ENCODE measurements at places on chromosomes 2 and 18.
A peak's percentile ranks its signal among the peaks of the same experiment; 100 is the strongest.

- no peak for DNase-seq
Measured at GRCh38 chr2:39697454-39697853, 31.7 kb downstream of the TMEM178A start.

GRCh38 chr2:241546771-241547498, 11.6 kb upstream of the BOK start:
- DNase-seq: no peak

DNA sequence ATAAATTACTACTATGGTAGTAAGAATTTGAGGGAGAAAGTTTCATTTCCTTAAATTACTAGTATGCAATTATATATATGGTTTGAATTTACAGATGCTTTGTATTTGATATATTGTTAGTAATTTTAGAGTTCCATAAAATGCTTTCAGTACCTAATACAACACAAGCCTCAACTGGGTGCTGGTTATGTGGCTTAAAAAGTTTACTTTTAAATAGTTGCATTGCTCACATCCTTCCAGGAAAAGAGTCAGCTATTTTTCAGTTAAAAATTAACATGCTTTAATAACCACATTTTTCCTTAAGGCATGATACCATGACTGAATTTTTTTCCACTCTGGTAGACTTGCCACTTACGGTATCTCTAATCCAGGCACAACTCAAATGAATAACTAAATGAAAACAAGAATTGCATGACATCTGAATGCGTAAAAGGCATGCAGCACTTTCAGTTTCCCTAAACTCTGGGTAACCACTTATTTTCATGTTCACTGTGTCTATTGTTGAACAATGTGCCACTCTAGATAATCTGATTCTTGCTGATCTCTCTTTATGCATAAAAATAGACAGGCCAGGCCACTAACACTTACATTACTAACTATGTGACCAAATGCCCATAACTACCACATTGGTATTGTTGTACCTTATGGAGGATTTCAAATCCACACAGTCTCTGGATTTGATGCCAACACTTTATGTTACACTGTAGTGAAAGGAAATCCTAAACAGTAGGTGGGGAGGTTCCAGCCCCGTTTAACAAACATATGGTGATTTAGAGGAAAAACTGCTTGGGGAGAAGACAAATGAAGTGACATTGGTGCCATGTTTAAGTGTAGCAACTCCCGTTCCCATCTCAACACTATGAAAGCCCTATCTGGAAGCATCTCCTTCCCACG, 35.5 kb upstream of the SLC35F5 start:
- no peak for DNase-seq

DNA sequence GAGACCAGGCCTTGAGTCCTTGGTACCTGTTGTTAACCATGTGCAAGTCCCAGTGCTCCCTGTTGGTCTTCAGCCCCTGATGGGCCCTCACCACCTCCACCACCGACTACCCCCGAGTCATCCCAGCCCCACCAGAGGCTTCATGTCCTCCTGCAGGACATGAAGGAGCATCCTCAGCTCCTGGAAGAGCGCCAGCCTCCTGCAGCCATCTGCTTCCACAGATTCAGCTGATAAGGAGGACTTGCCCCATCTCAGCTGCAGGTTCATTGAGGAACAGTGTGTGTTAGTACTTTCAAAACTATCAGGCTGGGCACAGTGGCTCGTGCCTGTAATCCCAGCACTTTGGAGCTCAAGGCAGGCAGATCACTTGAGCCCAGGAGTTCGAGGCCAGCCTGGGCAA, 151.9 kb downstream of the ATP9B start:
- DNase-seq: no peak

DNA sequence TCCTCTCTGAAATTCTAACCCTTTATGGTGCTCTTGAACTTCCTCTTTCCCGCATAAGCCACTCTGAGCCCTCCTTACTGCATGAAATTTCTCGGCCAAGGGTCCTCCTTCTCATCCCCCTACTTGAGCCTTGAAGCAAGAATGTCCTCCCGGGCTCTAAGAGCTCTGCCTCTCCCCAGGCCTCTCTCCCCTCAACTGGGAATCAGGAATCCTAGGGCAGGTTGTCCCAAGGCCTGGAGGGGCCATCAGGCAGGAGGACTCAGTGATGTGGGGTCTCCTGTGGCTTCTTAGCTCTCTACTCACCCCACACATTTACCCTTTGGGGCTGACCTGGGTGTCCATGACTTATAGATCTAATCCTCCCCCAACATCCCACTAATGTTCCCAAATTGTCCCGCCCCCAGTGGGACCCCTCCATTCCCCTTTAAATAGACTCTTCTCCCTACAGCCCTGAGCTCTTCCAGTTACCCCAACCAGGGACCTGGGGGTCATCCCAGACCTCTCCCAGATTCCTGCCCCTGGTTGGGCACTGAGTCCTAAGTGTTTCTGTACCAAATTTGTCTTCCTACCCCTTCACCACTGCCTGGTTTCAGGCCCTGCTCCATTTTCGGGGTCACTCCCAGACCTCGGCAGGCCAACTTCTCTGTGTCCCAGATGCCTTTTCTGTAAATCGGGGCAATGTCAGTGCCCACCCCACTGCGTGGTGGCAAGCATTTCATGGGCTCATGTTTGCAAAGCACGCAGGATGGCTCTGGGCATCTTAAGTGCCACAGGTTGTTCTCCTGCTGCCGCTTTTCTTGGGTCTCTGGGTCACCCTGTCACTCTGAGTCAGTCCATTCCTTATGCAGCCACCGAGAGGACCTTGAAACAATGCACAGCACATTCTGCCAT, 171.2 kb downstream of the ASB1 start:
- no peak for DNase-seq

DNA sequence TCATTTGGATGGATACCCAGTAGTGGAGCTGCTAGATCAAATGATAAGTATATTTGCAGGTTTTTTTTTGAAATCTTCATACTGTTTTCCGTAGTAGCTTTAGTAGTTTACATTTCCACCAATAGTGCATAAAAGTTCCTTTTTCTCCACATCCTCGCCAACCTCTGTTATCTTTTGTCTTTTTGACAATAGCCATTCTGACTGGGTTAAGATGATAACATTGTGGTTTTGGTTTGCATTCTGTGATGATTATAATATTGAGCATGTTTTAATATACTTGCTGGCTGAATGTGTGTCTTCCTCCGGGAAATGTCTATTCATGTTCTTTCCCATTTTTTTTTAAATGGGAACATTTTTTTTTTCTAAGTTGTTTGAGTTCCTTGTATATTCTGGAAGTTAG, 260.0 kb downstream of the GULP1 start:
- no peak for DNase-seq

GRCh38 chr18:22183698-22184170, 14.3 kb downstream of the GATA6 start:
- DNase-seq: no peak

- DNase-seq: no peak
Measured at GRCh38 chr2:121137571-121137970, 147.4 kb downstream of the TFCP2L1 start.

DNA sequence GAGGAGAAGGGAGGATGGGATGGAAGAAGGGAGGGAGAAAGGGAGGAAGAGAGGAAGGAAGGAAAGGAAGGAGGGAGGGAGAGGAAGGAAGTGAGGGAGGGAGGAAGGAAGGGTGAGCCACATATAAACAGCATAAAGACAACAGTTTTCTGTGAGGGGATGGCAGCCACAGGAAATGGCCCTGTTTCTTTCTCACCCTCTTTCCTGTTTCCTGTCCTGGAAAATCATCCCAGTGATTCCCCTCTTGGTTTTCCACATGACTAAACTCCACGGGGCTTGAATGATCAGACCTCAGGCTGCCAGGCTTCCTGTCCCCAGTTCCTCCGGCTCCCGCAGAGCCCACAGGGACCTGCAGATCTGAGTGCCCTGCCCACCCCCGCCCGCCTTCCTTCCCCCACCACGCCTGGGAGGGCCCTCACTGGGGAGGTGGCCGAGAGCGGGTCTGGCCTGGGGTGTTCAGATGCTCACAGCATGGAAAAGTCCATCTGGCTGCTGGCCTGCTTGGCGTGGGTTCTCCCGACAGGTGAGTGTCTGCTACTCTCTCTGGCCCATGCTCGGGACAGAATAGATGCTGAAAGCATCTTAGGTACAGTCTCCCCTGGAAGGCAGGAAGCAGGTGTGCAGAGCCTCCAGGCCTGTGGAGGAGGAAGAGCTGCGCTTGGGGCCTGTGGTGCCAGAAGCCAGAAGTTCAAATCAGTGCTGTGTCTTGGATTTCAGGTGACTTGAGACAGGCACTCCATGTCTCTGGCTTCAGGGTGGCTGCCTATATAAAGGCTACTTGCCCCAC, at the start of gene SIGLEC15:
Gene SIGLEC15, plus strand, starts transcription at position 418 of the 787 bp plus-strand sequence. Its CDS starts 54 bp downstream, at position 472.
- no peak for DNase-seq

- no peak for DNase-seq
Measured at GRCh38 chr2:161111531-161111930, 48.7 kb upstream of the TANK start.

- DNase-seq: no peak
Measured at GRCh38 chr2:237624565-237624964, 2.8 kb upstream of the LRRFIP1 start.

- DNase-seq: no peak
Measured at GRCh38 chr2:5587766-5588165, 104.4 kb upstream of the SOX11 start.

GRCh38 chr2:179495315-179495714, 230.7 kb upstream of the SESTD1 start:
- DNase-seq: no peak

DNA sequence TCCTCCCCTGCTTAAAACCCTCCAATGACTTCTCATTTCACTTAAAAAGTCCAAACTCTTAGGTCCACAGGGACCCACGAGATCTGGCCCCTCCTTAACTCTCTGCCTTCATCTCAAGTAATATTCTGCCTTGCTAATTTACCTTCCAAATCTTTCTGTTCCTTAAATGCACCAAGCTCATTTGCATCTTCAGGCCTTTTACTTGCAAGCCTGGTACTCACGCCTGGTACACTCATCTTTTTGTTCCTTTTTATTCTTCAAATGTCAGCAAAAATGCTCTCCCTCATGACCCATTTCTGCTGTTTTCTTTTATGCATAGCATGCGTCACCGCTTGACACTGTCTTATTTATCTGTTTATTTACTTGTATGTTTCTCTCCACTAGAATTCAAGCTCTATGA, 2.7 kb upstream of the WIPF1 start:
- DNase-seq: peak; percentile 44

DNA sequence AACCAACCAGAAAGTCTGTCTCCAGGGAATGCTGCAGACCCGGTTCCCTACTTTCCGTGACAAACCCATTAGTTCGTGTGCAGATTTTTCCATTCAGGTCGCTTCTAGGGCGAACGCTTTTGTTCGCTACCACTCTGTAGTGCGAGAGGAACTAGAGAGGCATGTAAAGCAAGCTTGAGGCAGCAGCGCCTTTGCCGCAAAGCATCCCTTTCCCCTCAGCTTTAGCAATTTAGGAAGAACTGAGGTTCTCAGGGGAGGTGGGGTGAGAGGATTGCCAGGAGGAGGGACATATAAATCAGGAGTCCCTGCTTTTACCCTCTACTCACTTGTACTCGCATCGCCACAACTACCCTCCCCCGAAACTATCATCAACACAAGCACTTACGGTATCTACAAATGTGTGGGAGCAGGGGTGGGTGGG, 748 bp upstream of the ZNF804A start:
- no peak for DNase-seq

GRCh38 chr2:71282493-71282892, 49.1 kb upstream of the ZNF638 start:
- DNase-seq: no peak

DNA sequence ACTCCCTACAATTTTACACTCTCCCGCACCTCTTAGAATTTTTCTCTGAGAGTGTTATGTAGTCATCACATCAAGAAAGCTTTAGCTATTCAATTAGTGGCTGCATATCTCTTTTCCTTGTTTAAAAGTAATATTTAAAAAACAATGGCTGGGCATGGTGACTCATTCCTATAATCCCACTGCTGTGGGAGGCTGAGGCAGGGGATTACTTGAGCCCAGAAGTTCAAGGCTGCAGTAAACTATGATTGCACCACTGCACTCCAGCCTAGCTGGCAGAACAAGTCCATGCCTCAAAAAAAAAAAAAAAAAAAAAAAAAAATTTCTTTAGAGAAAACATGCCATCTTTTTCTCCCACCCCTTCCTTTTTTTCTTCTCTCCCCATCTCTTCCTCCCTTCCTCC, 44.3 kb downstream of the AQP4 start:
- DNase-seq: no peak

DNA sequence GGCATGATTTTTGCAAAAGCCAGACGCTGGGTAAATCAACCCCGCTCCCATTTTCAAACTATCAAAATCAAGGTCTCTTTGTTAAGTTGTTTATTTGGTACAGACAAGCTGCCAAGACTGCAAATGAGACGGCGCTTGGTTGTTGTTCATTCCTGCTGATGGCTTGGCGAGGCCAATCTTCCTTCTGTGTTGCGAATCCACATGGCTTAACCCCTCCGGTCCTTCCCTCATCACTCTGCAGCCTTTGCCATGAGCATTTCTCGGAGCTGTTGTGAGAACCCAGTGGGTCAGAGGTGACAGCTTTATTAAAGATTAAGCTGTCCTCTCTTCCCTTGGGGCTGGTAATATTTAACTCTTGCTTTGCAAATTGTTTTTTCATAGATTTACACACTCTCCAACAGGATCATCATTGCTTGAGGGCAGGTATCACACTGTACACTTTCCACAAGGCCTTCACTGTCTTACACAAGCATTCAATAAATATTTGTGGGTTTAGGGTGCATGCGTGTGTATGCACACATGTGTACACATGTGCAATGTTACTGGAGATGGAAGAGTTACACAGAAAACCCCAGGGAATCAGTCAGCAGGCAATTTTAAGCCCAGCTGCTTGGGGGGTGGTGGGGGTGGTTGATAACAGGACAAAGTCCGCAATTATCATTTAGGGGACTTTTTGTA, 27.8 kb upstream of the KCNF1 start:
- no peak for DNase-seq

DNA sequence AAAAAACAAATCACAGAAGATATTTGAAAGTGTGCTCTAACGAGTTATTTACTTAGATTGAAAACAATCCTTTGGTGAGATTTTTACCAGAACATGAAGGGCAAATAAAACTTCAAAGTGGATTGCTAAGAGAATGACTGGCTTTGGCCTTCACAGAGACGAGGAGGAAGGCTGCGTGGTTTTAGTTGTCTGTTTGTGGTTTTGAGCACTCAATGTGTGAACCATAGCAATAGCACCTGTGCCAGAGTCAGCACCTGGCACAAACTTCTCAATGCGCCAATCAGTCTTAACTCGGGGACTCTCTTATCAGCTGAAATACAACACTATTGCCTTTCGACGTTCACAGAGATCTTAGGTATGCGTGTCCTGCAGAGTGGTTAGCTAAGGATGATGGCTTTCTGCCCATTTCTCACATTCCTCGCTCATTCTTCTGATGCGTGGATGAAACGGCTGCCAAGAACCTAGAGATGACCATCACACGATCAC, 70.0 kb downstream of the MBP start:
- DNase-seq: peak; percentile 79

- DNase-seq: no peak
Measured at GRCh38 chr2:182018218-182018617, 32.6 kb downstream of the PPP1R1C start.

DNA sequence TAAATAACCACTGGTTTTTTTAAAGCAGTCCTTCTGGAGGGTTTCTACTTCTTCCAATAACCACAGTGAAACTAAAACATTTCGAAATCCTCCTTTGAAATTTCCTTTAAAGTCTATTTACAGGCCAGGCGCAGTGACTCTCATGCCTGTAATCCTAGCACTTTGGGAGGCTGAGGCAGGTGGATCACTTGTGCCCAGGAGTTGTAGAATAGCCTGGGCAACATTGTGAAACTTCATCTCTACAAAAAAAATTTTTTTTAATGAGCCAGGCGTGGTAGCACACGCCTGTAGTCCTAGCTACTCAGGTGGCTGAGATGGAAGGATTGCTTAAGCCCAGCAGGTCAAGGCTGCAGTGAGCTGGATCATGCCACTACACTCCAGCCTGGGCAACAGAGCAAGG, 15.2 kb downstream of the KIDINS220 start:
- no peak for DNase-seq

GRCh38 chr2:16682431-16683118, 16.9 kb upstream of the CYRIA start:
- no peak for DNase-seq
